Left renal cortex interstitium (tissue), 4 donors: ENCODE measurements at places on chromosomes 12 and 14.

DNA sequence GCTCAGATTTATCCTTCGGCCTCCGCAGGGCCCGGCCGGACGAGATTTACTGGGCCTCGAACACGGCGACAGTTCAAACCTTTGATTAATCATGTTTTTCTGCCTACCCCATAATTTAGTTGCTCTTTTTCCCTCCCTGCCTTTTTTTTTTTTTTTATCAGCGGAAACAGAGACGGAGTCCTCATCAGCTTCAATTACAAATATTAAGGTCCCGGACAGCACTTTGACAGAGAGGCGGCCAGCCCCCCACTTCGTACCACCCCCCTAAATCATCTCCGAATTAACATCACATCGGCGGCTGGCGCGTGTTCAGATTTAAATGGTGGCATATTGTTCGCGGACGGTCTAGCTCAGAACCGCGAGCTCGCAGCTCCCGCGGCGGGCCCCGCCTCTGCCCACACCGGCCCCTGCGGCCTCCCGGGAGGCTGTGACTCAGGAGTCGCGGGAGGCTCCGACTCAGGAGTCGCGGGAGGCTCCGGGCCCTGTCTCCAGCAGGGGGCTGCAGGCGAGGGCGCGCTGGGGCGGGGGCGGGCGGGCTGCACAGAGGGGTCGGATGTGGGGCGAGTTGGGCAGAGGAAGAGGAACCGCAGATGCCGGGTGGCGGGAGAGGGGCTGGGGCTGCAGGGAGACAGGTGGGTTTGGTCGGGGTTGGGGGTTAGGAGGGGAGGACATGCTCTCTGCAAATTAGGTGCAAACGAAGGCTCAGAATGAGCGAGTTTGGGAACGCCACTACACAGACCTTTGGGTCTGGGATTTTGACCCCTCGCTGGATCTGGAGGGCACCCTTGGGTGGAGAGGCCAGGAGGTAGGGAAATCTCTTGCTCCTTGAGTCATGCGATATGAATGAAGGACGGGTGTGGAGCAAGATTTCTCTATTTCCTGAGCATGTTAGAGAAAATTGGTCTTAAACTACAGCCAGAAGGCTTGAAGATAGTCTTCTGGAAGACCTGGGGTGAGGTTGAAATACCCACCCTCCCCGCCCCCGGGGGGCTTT is 19.6 kb upstream of the ATP5MC2 start:
- DNase-seq = no peak

GRCh38 chr12:520119-520518 is 60.4 kb downstream of the B4GALNT3 start:
- DNase-seq = no peak

DNA sequence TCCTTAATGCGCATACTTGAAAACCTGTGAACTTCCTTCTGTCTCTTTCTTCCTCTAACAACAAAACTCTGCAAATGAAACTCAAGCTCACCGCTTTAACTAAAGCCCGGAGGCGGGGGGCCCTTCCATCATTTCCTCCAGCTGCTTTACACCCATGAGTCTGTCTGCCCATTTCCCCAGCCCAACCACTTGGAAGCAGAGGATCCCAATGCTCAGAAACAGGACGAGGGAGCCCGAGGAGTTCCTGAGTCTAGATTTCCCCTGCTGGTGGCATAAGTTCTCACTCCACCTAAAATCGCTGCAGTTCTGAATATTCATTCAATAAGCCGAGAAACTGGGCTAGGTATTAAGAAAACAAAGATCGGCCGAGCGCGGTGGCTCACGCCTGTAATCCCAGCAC is 30.8 kb downstream of the GPR19 start:
- no peak for DNase-seq

DNA sequence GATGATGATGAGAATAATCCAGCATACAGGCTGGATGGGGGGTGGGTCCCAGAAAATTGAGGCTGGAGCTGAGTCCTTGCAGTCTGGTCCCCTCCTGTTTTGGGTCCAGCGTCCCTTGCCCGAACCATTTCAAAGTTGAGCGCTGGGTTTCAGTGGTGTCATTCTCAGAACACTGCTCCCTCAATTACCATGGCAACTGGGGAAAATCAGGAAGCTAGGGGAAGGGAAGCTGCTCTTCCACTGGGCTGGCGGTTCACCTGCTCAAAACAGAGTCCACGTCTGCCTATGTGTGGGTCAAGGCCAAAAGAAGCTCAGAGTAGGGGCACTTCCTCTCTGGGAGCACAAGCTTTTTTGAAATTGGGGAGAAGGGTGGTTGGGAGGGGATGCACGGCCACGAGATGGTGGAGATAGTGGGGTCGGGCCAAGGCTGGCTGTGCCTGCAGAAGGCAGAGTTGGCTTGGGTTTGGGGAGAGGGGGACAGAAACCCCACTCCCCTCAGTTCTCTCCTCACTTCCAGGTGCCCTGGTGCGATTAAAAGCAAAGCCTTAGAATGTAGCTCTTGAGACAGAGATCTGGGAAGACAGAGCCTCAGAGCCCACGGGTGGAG is 1.7 kb upstream of the NOS1 start:
- no peak for DNase-seq

GRCh38 chr12:880656-881055 is 68.8 kb downstream of the RAD52 start:
- DNase-seq = no peak

- no peak for DNase-seq
Measured at GRCh38 chr14:104383996-104384775, 195.4 kb upstream of the C14orf180 start.

- DNase-seq = no peak
Measured at GRCh38 chr14:71290960-71291466, 383.8 kb downstream of the PCNX1 start.

GRCh38 chr14:50688875-50689274 is 20.8 kb upstream of the SAV1 start:
- DNase-seq = no peak

GRCh38 chr14:41476526-41476925 is 130.2 kb upstream of the LRFN5 start:
- no peak for DNase-seq

GRCh38 chr14:96805956-96806355 is 8.8 kb downstream of the VRK1 start:
- no peak for DNase-seq

GRCh38 chr14:75673345-75674035 is 12.4 kb downstream of the TTLL5 start:
- DNase-seq = no peak

DNA sequence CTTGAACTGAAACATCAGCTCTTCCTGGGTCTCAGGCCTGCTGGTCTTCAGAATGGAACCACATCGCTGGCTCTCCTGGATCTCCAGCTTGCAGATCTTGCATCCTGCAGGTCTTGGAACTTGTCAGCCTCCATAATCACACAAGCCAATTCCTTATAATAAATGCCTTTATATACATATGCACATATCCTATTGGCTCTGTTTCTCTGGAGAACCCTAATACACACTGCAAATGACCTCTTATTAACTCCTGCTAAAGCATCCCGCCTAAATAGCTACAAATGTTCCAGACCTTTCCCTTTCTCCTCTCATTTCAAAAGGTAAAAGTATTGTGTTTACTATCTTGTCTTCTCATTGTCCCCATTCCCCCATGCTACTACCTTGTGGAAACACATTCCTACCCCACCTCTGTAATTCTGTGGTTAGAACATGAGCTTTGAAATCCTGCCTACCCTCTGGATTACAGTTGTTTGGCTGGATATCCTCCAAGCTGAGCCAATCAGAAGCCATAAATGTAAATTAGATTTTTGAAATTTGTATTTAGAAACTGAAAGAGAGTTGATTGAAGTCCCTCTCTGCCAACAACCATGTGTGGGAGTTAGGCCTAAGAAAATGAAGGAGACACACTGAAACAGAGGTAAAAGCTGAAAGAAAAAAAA is 58.1 kb downstream of the ANKS1B start:
- DNase-seq = no peak

DNA sequence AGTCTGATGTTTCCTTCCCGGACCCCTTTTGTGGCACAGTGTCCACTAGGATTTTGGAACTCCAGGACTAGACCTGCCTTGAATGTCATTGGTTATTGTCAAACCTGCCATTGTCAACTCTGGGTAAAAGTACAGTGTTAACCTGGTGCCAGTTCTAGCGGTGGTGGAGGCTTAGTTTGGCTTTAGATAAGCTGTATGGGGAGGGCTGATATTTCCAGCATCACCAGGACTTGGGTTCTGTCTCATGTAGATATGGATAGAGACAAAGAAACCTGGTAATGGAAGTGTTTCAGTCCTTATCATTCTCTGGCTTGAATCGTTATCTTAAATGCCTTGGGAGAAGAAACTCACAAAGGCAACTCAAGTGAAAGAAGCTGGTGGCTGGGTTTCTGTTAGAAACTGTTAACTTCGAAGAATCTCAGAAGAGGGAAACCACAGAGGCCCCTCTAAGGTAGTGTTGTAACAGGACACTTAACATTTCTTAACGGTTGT is 10.6 kb downstream of the CHST11 start:
- no peak for DNase-seq

- DNase-seq = no peak
Measured at GRCh38 chr12:127936463-127936862, 330.5 kb upstream of the TMEM132C start.

GRCh38 chr12:57604454-57604991 is at the start of gene DTX3:
DTX3 (plus strand) TSS chr12:57604824; CDS start chr12:57606518, 1,694 bp downstream.
- DNase-seq = no peak

DNA sequence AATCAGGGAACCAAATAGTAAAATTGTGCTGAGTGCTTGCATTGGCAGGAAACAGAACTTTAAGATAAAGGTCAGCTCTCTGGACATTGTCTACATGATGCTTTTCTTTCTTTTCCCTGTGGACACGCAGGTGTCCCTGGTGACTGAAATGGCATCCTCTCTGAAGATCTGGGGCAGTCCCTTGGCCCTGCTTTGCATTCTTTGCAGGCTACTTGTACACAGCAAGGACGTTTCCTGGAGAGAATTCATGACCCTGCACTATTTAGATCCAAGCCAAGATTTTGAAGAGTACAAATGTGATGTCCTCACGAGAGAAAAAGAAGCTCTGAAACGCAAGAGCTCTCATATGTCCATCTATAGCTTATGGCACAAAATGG is 11.3 kb upstream of the EDDM3A start:
- DNase-seq = no peak

- no peak for DNase-seq
Measured at GRCh38 chr14:75794615-75795038, 133.6 kb downstream of the TTLL5 start.

DNA sequence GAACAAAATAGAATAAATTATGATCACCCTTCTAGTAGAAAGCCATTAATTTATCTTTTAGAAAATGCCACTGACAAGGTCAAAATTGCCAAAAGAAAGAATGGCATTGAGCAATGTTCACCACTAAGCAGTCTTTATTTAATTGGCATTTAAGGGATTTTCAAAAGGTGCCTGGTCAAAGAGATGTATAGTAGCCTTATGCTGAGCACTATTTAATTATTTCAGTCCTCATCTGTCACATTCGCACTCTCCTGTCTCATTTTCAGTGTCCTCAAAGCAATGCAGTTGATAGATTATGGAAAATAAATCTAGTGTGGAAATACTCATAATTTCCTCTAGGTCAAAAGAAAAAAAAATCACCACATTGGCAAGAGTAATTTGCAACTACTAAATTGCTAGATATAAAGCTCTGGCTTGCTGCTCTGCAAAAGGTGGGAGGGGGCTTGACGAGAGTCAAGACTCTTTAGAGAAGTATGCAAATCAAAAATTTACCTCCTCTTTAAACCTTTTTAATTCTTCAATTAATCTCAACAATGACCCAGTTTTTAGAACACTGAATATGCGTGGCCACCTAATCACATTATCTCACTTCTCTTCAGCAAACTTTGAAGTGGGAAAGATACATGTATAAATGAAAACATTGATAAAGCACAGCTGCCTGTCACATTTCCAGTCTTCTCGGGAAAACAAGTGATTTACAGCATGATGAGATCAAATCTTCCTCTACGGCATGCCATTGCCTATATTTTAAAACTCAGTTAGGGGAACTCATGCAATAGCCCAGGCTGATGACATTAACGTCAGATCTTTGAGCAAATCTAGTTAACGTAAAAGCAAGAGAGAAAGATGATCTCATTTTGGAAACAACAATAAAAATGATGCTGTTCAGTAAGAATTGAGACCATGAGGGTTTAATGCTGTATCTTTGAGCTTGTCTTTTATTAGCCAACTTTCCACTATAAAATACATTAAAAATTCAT is 373.1 kb upstream of the DCN start:
- no peak for DNase-seq

- no peak for DNase-seq
Measured at GRCh38 chr14:89392181-89392580, 24.9 kb downstream of the FOXN3 start.

DNA sequence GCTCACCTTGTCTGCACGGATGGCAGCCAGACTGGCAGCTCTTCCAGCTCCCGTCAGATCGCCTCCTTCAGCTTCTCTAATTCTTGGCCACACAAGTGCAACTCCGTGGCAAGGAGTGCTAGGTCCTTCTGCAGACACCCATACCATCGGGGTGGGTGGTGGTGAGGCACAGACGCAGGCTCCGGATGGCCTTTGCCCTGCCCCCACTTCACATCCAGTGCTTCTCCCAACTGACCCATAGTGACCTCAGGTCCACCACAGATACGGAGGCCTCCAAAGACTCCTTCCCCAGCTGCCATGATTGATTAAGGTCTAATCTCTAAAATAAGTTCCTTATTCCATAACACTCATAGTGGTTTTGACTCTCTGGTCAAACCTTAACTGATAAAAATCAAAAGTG is 19.9 kb upstream of the CD27 start:
- no peak for DNase-seq

- no peak for DNase-seq
Measured at GRCh38 chr12:52267266-52267665, 7.2 kb upstream of the KRT86 start.

- no peak for DNase-seq
Measured at GRCh38 chr14:89269404-89269803, 147.6 kb downstream of the FOXN3 start.

- no peak for DNase-seq
Measured at GRCh38 chr12:49979016-49979586, 6.4 kb downstream of the AQP6 start.

- DNase-seq = peak; percentile 31
Measured at GRCh38 chr12:570435-570920, 92.8 kb downstream of the NINJ2 start.

DNA sequence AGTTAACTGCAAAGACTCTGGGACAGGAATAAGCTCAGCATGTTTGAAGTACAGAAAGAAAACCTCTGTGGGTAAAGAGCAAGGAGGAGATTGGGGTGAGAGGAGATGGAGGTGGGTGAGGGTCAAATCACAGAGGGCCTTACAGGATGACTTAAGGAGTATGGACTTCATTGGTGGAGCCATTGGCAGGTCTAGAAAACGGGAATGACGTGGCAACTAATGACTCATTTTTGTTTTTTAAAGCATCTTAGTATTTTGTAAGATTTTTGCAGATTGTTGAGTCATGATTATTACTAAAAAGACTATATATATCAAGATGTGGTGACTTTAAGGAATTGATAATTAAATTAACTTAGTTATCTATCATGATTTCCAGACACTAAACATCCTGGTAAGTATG is 18.5 kb downstream of the UTP20 start:
- no peak for DNase-seq
